Pancreas (tissue), 10 donors: ENCODE measurements at places on chromosomes 6 and 20.

GRCh38 chr20:41309817-41310216, 7.7 kb downstream of the ZHX3 start:
- DNase-seq, result no peak

DNA sequence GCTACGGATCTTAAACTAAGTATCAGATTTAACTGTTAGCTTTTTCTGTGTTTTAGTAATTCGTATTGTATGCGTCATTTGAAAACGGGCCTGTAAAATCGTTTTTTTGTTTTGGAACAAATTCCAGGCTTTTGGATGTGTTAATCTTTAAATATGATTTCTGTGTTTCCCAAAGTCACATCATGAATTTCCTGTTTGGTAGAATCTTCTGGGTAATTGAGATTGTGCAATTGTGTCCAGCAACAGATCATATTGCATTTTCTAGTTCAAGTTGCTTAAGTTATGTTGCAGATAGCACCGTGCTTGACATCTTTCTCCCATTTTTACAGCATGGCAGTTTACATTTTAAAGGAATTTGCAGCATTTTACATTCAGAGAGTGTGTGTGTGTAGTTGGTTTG, 1.9 kb downstream of the MAPK14 start:
- no peak for DNase-seq

DNA sequence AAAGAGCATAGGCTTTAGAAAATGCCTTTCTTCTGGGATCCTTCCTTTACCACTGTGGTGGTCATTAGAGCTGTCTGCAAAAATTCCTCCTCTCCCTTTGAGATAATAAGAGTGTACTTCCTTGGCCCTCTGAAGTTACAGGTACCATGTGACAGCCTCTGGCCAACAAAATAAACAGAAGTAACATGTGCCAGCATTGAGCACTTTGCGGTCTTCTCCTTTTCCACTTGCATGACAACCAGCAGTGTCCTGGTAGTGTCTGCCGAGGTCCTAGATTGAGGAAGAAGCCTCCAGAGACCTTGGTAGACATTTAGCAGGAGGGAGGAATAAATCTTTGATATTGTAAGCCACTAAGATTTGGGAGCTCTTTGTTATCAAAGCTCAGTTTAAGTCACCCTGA, 87.5 kb upstream of the ARID1B start:
- no peak for DNase-seq

GRCh38 chr6:45535933-45536332, 158.2 kb upstream of the SUPT3H start:
- no peak for DNase-seq

GRCh38 chr20:43322851-43323250, 133.1 kb upstream of the PTPRT start:
- DNase-seq, result no peak

GRCh38 chr20:54524849-54525248, 49.5 kb downstream of the DOK5 start:
- DNase-seq, result no peak

DNA sequence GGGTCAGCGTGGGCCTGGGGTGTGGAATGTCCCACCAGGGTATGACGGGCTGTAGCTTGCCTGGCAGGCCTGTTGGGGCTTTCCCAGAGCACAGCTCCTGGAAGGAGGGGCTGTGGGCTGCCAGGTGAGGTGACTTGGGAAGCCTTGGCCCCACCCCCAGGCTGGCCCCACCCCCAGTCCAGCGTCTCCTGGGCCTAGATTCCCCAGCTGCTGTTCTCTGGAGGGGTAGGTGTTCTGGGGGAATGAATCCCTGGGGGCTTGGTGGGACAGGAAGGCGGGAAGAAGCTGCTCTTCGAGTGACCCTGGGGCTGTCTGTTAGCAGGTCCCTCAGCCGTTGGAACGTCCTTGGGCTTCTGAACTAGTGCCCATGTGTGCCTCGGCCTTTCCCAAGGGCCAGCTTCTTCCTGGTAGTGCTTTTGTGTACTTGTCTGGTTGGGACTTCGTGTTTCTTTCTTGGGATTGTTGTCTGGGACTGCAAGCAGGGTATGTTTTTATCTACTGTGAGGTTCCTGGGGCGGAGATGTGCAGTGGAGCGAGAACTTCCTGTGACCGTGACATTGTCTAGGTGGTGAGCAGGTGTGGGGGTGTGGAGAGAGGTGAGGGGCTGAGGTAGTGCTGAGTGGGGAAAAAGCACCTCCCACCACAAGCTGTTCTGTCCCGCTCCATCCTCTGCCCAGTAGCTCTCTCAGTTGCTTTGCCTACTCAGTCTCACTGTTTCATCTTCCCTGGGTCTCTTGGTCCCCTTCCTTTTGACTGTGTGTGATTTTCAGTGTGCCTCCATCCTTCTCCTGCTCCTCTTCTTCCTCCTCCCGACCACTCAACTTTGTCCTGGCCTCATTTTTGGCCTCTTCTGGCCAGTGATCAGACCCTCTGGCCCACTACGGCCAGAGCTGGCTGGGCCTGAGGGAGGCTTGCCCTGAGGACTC, 1.3 kb upstream of the DDR1 start:
- peak; percentile 93 for DNase-seq

GRCh38 chr20:6828794-6829423, 61.4 kb downstream of the BMP2 start:
- DNase-seq, result peak; percentile 68
